ENCODE measurements at places on chromosomes 2 and 18.

DNA sequence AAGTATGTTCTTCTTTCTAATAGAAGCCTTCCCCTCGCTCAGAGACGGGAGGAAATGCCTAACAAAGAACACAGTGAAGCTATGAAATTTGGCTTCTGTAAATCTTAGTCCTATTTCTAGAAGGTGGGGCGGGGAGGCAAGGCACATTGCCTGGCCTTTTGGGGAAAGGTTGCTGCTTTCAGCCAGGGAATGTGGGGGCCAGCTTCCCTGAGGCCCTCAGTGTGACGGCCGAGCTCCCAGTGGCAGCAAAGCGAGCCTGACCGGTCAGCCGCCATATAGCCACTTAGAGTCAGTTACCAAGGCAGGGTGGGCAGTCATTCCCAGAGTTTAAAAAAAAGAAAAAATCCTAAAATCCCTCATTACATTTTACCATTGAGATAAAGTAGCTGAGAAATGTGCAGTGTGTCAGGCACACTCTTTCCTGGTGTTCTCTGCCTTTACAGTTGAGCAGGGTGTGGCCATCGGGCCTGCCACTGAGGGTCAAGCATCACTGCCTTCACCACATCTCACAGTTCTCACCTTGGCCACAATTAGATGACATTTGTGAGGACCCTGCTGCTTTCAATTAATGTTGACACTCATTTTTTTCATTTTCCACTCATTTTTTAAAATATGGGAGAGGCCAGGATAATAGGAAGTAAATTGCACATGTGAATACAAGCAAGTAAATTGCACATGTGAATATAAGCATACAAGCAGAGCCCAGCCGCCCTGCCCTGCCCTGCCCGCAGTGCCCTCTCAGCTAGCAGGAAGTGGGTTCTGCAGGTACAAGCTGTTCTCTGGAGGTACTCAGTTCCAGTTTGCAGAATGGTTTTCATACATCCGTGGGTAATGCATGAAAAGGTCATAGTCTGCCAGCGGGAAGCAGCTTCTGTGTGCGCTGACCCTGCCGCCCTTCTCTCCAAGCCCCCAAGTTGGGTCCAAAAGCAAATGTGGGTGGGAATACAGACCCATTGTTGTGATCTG, 76.9 kb downstream of the WDSUB1 start:
- DNase-seq: no peak

DNA sequence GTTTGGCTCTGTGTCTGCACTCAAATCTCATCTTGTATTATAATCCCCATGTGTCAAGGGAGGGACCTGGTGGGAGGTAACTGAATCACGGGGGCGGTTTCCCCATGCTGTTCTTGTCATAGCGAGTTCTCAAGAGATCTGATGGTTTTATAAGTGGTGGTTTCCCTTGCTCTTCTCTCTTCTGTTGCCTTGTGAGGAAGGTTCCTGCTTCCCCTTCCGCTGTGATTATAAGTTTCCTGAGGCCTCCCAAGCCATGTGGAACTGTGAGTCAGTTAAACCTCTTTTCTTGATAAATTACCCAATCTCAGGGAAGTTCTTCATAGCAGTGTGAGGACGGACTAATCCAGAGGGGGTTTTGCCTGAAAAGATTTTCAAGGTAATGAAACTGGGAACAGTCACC, 245.4 kb downstream of the GALR1 start:
- no peak for DNase-seq

DNA sequence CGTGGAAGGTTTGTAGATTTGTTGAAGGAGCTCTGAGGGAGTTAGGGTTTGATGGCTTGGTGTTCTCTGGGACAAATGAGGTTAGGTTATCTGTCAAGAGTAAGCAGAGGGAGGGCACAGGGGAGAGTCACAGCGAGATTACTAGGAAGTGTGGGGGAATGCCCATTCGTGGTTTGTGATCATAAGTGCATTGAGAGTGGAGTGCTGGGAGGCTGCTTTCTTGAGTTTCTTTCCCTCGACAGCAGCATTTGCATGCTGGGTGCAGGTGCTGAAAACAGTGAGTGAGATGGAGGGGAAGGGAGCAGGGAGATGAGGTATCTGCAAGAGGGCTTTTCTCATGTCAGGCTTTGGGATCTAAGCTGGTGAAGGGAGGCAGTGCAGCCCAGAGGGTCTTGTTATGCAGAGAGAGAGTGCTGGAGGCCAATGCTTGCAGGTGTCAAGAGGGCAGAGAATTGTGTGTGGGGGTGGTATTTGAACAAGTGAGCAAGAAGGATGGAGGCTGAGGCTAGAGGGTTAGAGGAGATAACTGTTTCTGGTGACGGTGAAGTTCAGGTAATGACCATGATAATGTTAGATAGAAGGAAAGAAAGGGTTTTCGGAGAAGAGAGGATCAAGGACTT, 8.8 kb downstream of the RALB start:
- DNase-seq: peak; percentile 52

GRCh38 chr2:64319896-64320295, 134.1 kb upstream of the LGALSL start:
- no peak for DNase-seq

DNA sequence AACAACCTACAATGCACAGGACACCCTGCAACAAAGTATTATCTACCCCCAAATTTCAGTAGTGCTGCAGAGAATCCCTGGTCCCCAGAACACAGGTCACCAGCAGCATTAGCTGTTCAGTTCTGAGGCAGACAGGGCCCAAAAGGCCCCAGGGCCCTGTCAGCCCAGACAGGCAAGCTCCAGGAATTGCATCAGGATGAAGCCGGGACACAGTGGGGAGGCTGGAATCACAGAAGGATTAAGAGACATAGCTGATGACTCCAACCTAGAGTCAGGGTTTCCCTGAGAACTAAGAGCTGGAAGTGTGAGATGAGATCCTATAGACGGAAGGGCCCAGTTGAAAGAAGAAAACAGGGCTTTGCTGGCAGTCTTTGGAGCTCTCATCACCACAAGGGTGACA, 148.1 kb downstream of the GALNT14 start:
- DNase-seq: no peak

- no peak for DNase-seq
Observed at GRCh38 chr18:3857544-3857943, 407.6 kb downstream of the TGIF1 start.

DNA sequence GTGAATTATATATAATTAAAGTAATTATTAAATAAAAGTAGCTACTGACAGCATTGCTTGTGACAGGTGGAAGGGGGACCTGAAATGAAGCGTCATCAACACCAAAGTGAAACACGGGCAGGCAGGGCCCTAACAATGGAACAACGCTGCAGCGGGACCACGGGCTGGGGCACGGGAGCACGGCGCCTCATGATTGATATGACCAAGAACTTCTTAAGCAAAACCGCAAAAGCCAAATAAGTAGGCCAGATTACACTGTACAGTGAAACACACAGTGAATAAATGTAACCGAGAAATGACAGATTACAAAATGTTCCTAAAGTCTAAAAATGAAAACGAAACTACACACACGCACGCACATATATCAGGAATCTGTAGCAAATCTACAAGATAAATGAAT, 81.4 kb downstream of the SNTG2 start:
- no peak for DNase-seq

- no peak for DNase-seq
Observed at GRCh38 chr2:36074008-36074407, 281.6 kb upstream of the CRIM1 start.

DNA sequence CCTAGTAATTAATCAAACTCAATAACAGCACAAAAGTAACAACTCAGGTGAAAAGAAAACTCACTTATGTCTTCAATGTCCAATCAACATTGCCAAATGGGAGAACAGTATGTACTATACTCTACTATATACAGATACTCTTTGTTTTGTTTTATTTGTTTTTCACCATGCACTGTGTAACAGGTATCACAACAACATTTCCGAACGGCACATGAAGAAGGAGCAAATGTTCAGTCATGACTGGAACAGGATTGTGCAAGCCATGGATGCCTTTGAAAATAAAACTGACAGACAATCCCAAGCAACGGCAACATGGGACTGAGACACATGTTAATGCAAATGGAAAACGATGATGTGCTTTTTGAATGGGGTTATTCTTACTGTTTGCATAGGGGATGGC, 334.9 kb upstream of the THUMPD2 start:
- no peak for DNase-seq

DNA sequence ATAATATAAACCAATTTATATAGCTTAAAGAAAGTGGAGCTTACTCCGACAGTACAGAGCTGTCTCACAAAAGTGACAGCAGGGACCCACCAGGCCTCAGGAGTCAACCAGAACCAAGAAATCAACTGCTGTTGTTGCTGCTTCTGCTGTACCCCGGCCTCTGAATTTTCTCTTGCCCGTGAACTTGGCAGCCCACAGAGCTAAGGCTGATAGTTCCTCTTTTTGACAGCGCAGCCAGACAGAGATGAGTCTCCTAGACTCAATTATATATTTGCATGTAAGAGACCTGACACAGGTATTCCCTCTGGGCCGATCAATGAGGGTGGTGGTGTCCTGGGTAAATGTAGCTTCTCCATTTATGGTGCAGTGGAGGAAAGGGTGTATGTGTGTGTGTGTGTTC, 109.4 kb downstream of the KCTD1 start:
- DNase-seq: no peak

DNA sequence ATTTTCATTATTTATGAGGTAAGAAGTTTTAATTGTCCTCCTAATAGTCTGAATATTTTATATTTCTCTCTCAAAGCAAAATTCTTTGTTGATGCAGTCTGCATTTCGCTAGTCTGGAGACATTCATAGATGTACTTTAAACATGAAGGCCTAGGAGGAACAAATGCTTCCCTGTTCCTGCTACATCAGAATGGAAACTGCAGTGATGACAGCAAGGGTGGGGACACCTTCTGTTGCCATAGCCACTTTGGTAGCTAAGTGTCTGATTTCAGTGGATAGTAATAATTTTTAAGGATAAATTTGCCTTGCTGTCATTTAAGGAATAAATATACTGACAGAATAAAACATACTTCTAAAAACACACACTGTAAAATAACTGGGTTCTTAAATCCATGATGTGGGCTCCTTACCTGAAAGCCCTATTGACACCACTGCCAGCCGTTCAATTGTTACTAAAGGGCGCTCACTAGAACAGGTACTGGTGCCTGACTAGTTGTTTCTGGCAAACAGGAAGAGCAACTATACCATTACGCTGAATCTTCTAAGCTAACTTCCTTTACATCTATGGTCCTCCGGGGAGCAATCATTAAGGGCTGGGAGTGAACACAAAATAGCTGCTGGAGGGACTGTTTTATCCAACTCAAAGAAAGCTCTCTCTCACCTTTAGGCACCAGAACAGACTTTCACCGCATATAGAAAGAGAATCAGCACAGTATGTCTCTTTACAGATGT, 88.2 kb downstream of the TMEM131 start:
- no peak for DNase-seq

- DNase-seq: no peak
Observed at GRCh38 chr18:14943967-14944636, 196.1 kb downstream of the ANKRD30B start.

- DNase-seq: no peak
Observed at GRCh38 chr2:225948903-225949302, 549.4 kb downstream of the NYAP2 start.

- DNase-seq: no peak
Observed at GRCh38 chr2:113069676-113070605, 2.2 kb downstream of the IL1F10 start.

- no peak for DNase-seq
Observed at GRCh38 chr2:172169611-172170010, 66.9 kb upstream of the DLX2 start.

- no peak for DNase-seq
Observed at GRCh38 chr2:155643056-155643775, 689.3 kb downstream of the NR4A2 start.

DNA sequence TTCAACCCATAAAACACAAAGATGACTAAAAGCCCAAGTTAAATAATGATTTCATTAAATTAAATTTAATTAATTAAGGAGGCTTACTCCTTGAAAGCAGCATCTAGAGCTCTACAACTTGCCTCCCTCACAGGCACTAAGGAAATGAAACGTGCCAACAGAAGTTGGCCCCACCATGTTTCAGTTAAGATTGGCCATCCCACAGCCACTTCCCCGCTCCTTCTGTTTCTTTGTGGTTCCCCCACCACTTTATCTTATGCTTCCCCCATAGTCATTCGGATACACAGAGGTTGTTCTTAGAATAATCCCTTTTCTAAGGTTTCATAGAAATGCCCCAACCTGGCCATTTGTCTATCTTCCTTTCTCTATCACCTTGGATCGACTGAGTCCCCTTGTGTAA, 101.6 kb upstream of the RIOK3 start:
- DNase-seq: no peak

- DNase-seq: no peak
Observed at GRCh38 chr18:3526421-3527354, 76.7 kb downstream of the TGIF1 start.

DNA sequence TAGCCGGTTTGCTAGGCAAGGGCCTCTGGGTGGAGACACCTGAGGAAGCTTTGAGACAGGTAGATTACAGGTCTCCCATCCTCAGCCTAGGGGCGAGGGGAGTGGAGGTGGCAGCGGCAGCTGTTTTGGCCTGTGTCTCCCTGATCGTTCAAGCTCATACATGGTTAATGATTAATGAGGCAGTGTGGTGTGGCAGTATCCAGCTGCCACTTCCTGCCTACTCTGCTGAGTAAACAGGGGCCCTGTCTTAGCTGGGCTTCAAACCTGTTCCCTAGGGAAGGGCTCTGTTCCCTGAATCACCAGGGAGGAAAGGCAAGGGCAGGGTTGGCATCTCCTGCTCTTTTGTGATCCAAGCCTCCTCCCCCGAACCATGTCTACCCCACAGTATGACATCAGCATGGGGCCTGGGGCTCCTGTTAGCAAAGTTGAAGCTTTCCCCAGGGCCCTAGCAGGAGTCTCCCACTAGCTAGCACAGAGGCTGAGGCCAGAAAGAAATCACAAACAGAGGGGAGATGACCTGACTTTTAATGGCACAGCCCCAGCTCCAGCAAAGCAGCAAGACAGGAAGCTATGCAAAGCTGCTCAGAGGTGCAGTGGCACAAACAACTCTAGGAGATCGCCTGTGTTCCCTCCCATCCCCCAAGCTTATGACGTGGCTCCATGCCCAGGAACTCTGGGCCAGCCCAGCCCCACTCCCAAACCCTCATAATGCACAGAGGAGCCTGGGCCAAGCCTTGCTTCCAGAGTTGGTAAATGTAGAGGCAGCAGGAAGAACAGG, 3.7 kb upstream of the TUBA4B start:
- DNase-seq: no peak

GRCh38 chr18:1510542-1511179, 606.0 kb downstream of the ADCYAP1 start:
- no peak for DNase-seq

DNA sequence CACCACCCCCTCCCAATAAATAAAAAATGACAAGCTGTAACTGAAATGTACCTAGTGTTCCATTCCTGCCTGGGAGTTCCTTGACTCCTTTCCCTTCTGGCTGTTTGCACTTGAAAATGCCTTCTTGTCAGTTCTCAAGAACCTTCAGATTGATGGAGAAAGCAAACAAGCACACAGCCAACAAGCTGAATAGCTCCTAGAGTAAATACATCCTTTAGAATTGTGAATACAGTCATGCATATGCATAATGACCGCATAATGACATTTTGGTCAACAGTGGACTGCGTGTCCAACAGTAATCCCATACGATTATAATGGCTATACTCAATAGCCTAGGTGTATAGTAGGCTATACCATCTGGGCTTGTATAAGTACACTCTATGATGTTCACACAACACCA, 97.0 kb downstream of the LYPD6 start:
- DNase-seq: no peak

- no peak for DNase-seq
Observed at GRCh38 chr2:51329512-51329911, 297.6 kb upstream of the NRXN1 start.

GRCh38 chr2:24766609-24767008, 26.6 kb downstream of the PTRHD1 start:
- DNase-seq: no peak
